Left lung (tissue), 14 donors: ENCODE measurements at places on chromosomes 2 and 18.

DNA sequence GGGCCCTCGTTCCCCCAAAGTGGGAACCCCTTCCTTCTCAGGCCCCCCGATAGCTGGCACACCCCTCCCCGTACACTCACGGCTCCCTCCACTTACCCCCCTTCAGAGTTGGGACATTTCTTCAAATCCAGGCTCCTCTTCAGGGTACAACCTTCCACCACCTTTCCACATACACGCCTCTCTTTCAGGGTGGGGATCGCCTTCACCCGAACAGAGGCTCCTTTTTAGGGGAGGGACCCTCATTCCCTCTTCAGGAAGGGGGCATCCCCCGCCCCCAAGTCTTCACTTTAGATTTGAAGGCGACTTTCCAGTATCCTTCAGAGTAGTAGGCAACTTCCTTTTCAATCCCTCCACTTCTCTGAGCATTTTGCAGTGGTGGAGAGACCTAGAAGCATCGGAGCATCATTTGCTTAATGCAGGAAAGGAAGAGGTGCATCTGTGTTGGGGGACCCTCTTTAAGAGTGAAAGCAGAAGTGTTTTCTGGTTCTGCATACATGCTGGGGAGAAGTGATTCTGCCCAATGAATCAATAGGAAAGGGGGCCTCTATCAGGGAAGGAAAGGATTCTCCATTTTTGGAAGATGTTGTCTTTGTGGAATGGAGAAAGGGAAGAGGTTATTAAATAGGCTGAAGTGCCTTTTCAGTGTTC, 845 bp downstream of the EML4 start:
- no peak for DNase-seq

DNA sequence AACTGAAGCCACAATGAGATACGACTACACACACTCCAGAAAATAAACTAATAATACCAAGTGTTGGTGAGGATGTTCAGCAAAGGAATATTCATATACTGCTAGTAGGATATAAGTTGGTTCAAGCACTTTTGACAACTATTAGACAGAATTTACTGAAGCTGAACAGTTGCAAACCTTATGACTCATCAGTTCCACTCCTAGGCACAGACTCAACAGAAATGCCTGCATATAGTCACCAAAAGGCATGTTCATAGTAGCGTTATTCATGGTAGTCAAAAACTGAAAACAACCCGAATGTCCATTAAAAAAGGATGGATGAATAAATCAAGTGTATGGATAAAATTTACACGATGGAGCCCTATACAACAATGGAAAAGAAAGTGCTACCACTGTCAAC, 232.0 kb downstream of the ANAPC1 start:
- no peak for DNase-seq

- no peak for DNase-seq
These were observed 81.9 kb downstream of the SLC8A1 start for GRCh38 chr2:40370007-40370395.

GRCh38 chr18:21747268-21747667, 6.7 kb downstream of the MIB1 start:
- DNase-seq: no peak

GRCh38 chr2:75928093-75928492, 217.4 kb upstream of the GCFC2 start:
- no peak for DNase-seq
